ENCODE measurements at places on chromosomes 16 and 17.

GRCh38 chr16:56143666-56144065 lies 47.6 kb upstream of the GNAO1 start:
- no peak for DNase-seq

DNA sequence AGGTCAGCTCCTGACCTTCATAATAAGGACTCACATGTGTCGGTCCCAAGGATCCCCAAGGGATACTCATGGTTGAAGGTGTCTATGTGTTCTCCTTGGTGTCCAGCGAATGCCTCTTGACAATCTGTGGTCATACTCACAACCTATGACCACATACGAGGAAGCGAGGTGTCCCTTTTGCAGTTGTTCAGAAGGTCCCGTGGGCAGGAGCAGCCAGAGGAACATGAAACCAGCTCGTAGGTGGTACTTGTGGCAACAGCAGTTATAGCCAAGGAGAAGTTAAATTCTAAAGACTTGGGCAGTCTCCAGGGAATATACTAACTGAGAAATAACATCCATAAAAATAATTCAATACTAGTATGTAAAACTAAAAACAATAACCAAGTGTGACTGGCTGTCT lies 685.3 kb downstream of the WWOX start:
- DNase-seq = no peak

DNA sequence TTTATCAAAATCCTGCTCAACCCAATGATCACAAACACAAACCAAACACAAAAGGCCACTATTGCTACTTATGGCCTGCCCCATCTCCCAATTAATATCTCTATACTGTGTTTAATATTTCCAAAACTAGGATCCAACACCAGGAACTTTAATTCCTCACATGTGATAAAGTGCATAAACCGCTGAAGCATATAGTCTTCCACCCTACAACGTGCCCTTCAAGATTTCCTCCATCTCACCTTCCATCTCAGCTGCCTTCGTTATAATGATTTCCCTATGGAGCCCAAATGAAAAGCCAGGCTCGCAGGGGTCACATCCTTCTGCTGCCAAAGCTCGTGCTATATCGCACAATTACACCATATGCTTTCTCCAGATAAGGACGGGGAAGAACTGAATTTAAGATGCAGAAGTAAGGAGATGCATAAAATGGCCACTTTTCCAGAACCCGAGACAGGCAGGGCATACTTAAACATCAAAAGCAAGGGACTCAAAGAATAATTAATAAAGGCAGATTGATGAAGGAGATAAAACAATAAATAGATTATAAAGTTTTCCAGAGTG lies 1.8 kb downstream of the MYH10 start:
- peak; percentile 30 for DNase-seq

- DNase-seq = no peak
Measured at GRCh38 chr17:17538417-17539391, 42.5 kb upstream of the RASD1 start.

GRCh38 chr16:16158082-16158658 lies 65.1 kb downstream of the ABCC6 start:
- DNase-seq = no peak

DNA sequence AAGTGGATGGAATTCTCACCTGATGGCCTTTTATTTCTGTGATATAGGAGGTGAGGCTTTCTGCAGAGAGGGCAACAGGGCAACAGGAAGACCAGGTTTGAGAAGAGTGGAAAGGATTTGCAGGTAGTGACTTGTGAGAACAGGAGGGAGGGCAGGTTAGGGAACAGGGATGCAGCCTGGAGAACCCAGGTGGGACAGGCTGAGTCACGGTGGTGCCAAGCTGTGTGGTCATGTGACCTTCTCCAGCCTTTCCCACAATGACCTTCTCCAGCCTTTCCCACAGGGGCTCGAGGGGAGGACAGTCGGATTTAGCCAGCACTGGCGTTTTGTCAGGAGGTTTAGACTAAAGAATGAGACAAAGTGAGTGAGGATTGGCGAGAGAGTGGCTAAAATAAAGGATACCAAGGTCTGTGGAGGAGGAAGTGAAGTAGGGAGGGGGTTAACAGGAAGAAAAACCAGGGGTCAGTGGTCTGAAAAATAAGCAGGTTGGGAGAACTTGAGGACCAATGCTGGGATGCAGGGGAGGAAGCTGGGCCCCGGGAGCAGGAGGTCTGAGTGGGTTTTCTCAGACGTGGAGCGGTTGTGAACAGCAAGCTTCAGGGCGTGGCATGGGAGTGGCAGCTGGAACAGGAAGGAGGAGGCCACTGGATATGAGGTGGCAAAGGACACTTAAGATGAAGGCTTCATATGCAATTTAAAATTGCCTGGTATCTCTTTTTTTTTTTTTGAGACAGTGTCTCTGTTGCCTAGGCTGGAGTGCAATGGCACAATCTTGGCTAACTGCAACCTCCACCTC lies 37.7 kb downstream of the DNAH2 start:
- DNase-seq = no peak

DNA sequence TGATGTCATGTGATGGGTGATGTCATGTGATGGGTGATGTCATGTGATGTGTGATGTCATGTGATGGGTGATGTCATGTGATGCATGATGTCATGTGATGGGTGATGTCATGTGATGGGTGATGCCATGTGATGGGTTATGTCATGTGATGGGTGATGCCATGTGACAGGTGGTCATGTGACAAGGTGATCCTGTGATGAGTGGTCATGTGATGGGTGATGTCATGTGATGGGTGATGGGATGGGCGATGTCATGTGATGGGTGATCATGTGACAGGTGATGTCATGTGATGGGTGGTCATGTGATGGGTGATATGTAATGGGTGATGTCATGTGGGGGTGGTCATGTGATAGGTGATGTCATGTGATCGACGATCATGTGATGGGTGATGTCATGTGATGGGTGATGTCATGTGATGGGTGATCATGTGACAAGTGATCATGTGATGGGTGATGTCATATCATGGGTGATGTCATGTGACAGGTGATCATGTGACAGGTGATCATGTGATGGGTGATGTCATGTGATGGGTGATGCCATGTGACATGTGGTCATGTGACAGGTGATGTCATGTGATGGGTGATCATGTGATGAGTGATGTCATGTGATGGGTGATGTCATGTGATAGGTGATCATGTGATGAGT lies 17.2 kb downstream of the CD300LB start:
- no peak for DNase-seq

GRCh38 chr17:78665952-78666920 lies 89.0 kb upstream of the DNAH17 start:
- no peak for DNase-seq

DNA sequence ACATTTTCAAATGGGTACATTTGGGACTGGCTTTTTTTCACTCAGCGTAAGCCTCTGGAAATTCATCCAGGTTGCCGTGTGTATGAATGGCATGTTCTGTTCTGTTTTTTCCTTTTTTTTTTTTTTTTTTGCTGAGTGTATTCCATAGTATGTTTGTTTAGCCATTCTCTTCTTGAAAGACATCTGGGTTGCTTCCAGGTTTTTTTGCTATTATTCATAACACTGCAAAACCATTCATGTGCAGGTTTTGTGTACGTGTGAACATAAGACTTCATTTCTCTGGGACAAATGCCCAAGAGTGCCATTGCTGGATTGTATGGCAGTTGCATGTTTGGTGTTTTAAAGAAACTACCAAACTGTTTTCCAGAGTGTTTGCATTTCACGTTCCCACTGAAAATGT lies 335.9 kb upstream of the TNRC6C start:
- no peak for DNase-seq

- no peak for DNase-seq
Measured at GRCh38 chr17:38403491-38403890, 24.8 kb upstream of the ARHGAP23 start.

DNA sequence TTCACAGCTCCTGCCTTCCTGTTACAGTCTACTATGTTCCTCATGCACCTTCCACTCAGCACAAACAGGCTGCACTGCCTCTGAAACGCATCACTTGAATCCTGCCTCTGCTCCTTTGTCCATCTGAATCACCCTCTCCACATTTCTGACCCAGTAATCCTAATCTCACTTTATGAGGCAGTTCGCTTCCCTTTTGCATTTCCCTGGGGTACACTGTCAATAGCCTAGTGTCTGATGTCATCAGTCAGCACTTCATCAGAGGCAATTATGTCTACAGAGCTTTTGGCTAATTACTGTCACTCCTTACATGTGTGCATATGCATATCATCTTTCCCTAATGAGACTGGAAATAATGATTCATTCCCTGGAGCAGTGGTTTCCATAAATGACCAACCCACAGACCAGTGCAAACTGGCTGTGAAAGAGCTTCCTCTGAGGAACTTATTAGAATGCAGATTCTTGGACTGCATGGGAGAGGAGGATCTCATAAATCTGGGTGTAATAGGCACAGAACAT lies 23.6 kb downstream of the CA4 start:
- no peak for DNase-seq

GRCh38 chr16:14354561-14355351 lies 275.3 kb downstream of the PARN start:
- no peak for DNase-seq

DNA sequence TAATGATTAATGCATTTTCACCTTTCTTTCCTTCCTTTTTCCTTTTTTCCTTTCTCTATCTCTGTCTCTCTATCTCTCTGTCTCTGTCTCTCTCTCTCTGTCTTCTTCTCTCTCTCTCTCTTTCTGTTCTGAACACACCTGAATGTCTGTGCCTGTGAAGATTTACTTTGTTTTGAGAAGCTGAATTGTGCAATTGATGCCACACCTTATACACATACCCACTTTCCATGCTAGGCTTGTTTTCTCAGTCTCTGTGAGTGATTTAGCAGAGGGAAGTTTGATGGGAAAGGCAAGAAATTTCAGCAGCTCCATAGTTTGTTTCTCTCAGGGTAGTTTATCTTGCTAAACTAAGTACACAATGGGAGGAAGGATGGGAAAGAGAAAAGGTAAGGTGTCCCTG lies 9.3 kb upstream of the CAPNS2 start:
- DNase-seq = no peak
